Right ventricle myocardium inferior (tissue), 1 donor: ENCODE measurements at places on chromosomes 4 and X. TPM values are rescaled to one million over a fixed set of nuclear protein-coding genes. Genes with fewer than 3 reads are reported as not detected.

GRCh38 chr4:155929833-155930232, 23.8 kb downstream of the CTSO start:
- no peak for DNase-seq

GRCh38 chrX:68462653-68463052, 29.4 kb upstream of the OPHN1 start:
- no peak for DNase-seq

The NUDT11 gene
- total RNA-seq, result 0.14 TPM

The UGT2B7 gene
- total RNA-seq, result not detected
